ENCODE measurements at places on chromosomes 7 and 10.

- DNase-seq, result no peak
Observed at GRCh38 chr10:112946649-112947048, 3.4 kb upstream of the TCF7L2 start.

- no peak for DNase-seq
Observed at GRCh38 chr10:132065491-132066105, at the start of gene JAKMIP3. Gene JAKMIP3 (plus strand): TSS chr10:132065946. CDS start chr10:132104809, 38,863 bp downstream.

GRCh38 chr10:35822316-35822715, 180.2 kb upstream of the FZD8 start:
- no peak for DNase-seq

GRCh38 chr10:110357252-110357780, 52.6 kb upstream of the SMNDC1 start:
- DNase-seq, result peak; percentile 57

GRCh38 chr10:108673741-108674140, 1249.6 kb downstream of the XPNPEP1 start:
- no peak for DNase-seq

- no peak for DNase-seq
Observed at GRCh38 chr10:71078454-71079145, 133.8 kb upstream of the UNC5B start.

DNA sequence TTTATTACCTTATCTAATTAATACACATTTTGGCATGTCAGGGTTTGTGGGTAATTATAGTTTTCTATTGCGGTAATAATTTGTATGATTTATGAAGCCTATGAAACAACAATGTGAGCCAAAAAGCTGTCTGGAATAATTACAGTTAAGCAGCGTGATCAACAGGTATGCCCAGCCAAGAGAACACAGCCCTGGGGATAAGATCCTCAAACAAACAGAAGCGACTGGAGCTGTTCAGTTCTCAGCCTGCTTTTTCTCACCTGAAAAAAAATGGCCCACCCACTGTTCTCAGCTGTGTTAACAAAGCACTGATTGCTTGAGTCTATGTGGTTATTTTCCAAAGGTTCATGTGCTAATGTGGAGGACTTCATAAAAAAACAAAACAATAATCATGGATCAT, 855.8 kb downstream of the GATA3 start:
- DNase-seq, result no peak

DNA sequence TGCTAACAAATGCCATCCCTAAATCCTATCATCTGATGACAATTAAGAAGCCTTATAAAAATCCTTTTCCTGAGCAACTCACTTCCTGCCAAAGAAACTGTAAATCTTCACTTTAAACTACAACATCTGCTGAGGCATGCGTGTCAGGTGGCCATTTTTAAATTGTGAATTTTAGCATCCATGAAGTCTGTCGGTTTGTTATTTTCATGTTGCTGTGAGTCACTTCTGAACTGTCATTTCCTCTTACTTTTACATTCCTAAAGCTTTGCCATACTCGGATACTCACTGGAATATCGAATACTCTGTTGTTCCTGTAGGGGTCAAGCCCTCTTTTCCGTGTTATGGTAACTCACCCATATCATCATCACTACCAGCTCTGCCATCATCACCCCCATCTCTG, 34.3 kb upstream of the TMEM26 start:
- DNase-seq, result no peak

- DNase-seq, result no peak
Observed at GRCh38 chr7:65371468-65371867, 2.2 kb upstream of the ZNF92 start.

DNA sequence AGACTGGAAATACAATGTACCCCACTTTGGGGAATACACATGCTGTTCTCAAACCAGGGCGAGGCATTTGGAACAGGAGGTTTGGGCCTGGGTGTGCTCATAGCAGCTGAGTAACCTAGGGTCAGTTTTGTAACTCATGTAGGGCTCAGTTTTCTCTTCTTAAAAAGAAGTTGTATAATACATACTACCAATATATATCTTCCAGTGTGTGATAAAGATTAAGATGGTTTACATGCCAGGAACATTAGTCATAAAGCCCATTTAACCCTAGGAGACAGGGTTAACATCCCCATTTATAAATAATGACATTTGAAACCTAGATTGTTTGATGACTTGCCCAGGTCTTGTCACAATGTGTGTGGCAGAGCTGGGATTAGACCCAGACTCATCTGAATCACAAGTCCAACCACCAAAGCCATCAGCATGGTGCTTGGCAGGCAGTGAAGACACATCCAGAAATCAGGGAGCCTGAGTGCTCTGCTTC, 6.0 kb downstream of the AKR1B10 start:
- no peak for DNase-seq

DNA sequence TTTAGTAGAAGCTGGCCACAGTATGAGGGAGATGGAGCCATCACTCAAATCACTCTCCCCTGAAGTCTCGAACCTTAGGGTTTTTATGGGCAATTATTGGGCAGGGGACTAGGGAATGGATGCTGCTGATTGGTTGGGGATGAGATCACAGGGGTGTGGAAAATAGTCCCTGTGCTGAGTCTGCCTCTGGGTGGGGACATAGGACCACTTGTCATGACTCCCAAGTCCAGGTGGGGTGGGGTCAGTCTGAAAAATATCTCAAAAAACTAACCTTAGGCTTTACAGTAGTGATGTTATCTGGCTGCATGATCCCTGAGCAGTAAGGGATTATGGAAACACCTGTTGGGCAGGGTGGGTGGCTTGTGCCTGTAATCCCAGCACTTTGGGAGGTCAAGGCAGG, 98.6 kb downstream of the XRCC2 start:
- no peak for DNase-seq

DNA sequence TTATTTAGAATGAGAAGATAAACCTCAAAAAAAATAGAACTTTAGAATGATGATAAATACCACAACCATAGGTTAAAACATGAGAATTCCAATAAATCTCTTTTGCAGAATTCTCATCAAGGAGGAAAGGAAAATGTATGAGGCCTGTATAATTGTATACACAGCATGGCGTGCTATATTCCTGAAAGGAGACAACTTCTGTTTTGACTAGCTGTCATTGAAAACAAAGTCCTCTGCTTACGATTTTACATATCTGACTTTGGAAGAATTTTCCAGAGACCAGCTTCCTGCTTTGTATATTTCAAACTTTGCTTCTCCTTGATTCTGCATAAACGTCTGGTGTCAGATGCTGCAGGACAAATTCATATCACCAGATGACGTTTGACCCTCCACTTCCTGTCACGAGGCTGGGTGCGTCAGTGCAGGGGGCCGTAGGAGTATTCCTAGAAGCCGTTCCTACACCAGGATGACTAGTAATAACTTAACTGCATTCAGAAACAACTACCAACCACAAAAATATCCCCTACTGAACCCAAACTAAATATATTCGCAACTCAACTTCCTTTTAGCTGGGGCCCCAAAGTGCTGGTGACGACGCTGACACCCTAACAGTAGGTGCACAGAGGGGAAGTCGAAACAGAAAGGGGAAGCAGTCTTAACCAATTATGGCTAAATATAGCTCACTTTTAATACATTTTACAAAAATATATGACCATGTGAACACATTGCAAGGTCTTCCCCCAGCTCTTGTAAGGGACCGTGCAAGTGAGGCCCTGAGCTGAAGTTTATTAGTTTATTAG, 178.6 kb upstream of the INHBA start:
- peak; percentile 1 for DNase-seq

DNA sequence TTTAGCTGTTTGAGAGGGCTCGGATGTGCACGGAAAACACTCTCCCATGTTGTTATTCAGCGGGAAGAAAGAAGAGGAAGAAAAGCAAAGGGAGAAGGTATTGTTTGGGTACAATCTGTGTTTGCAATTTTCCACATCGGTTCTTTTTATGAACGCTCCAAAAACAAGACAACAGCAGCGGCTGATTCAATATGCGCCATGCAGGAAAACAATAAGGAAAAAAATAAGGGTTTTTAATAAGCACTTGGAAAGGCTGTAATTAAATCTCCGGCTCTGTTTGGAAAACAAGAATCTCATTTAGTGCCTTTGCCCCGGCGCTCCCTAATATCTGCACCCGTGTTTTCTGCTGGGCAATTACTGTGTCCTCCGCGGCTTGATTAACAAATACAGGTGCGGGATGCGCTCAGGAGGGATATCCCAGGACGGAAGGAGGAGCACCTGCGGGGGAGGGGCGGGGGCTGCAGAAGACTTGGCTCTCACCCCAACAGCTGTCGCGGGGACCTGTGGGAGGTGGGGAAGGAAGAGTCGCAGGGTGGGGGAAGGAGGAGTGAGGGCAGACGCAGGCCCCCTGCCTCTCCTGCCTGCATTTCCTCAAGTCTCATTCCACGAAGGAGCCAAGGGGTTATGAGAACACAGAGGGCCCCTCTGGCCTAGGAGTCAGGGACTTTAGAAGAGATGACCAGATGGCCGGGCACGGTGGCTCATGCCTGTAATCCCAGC, 181.5 kb upstream of the PODXL start:
- DNase-seq, result no peak

DNA sequence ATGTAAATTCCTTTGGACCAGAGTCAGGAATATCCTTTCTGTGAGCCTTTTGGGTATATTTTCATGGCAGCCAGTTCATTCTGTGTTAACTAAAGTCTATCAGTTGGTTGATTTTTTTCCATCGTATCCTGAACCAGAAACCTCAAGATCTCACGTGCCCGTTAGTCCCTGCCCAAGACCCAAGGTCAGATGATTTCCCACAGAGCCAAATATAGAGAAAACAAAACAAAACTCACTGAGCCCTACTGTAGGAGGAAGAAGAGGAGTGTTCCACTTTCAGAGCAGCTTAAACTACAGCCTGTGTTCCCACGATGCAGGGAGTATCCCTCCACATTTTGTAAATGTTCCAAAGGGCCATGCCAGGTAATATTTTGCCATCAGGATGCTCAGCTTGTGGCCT, 96.0 kb upstream of the ADO start:
- DNase-seq, result no peak

- no peak for DNase-seq
Observed at GRCh38 chr7:47477191-47478016, 104.5 kb downstream of the TNS3 start.

DNA sequence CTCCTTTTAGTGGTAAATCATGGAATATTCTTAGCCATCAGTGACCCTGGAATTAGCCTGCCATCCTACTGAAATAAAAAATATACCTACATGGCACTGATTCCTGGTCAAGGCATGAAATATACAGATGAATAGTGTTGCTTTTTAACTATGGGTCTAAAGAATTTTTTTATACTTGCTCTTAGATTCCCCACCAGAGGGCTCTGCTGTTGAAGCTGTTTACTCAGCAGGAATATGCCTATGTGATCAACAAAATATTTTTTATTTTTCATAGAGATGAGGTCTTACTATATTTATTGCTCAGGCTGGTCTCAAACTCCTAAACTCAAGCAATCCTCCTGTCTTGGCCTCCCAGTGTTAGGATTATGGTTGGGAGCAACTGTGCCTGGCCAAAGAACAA, 13.5 kb downstream of the ZC3HC1 start:
- DNase-seq, result no peak

DNA sequence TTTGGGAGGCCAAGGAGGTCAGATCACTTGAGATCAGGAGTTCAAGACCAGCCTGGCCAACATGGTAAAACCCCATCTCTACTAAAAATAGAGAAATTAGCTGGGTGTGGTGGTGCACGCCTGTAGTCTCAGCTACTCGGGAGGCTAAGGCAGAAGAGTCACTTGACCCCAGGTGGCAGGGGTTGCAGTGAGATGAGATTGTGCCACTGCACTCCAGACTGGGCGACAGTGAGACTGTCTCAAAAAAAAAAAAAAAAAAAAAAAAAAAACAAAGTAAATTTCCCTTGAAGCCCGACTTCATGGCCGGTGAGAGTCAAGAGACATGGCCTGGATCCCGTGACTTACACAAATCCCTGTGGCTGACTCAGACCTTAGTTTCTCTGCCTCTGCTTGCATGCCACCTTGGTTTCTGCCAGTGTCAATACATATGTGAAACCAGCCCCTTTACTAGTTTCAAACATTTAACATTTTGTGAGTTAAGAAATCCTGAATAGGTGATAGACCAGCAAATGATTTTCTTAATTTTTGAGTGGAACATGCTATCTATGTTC, 62.8 kb downstream of the ZEB1 start:
- DNase-seq, result no peak

- DNase-seq, result no peak
Observed at GRCh38 chr10:112203328-112204076, 19.9 kb upstream of the GPAM start.

DNA sequence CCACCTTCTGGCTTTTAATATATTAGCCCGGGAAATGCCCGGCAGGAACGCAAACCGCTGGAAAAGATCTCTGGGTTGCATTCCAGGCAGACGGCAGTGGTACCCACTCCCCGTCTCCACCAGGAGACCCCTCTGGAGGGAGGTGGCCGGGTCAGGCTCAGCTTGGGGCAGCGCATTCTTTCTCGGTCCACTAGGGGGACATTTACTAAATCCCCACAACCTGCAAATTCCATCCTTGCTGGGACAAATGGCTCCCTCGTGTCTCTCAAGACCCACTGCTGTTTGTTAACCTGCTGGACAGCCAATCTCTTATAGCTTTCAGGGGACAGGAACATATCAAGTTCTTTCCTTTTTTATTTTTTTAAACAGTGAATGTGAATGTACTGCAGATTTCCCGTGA, 45.8 kb upstream of the CARD11 start:
- DNase-seq, result no peak

- DNase-seq, result no peak
Observed at GRCh38 chr10:103692952-103693811, 162.2 kb downstream of the SH3PXD2A start.

GRCh38 chr7:37663693-37664092, 19.9 kb upstream of the GPR141 start:
- no peak for DNase-seq

DNA sequence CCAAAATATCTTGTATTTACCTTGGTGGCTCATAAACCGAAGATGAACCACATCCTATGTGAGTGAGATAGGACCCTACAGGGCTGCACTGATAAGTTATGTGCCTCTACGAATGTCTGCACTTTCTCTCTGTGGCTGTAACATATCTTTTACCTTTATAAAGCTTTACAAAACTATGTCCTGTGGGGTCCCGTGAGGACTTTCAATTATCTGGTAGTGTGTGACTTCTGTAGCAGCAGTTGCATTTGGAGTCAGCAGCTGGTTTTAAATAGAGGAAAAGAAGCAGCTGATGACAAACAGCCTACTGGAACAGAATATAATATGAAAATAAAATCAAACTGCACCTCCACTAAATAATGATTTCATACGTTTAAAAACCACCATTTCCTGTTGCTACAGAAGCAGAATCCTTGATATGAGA, 222.4 kb upstream of the GNAI1 start:
- DNase-seq, result no peak
